Fibroblast of mammary gland (primary cell): ENCODE measurements at places on chromosomes 2 and 18.
A peak's percentile ranks its signal among the peaks of the same experiment; 100 is the strongest.

DNA sequence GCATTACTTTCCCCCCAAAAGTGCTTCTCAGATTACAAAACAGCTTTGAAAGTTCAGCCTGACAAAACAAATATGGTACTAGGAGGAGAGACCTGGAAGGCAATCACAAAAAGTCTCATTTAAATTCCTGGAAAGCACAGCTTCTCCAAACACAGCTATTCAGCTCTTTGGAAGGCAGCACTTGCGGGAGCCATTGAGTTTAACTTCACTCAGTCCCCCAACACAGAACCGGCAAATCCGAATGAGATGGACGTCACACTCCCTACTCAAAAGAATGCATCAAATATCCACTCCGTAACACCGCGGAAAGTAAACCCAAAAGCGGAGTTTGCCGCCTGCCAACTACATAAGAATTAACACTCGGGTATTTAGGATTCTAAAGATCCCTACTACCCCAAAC is 638 bp downstream of the ST6GAL2 start:
- DNase-seq: no peak

DNA sequence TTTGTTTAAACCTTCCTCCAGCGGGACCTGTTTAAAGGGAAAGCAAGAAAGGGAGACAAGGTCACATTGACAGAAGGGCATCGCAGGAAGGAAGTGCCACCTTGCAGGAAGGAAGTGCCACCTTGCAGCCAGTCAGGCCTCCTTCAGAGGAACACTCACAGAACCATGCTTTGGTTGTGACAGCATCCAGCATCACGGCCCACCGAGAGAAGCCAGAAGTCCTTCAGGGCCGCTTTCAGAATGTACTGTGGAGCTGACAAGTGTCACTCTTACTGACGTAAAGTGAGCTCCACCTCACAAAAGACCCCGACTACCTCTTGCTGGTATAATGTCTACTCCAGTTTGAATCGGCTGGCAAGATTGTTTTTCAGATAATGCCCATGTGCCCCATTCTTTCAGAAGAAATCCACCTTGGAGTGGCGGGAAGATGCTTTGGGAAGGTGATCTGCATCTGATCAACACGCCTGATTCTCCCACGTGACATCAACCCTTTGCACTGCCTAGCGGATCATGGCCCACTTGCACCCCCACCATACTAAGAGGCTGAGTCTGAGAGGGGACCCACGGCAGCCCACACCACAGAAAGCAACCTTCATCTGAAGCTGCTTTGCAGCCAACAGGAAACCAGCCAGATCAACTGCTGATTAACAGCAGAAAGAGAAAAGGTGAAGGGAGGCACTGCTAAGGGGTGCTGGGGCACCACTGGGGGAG is 99.8 kb downstream of the UXS1 start:
- no peak for DNase-seq

GRCh38 chr2:11379558-11379957 is 35.1 kb upstream of the ROCK2 start:
- DNase-seq: no peak

DNA sequence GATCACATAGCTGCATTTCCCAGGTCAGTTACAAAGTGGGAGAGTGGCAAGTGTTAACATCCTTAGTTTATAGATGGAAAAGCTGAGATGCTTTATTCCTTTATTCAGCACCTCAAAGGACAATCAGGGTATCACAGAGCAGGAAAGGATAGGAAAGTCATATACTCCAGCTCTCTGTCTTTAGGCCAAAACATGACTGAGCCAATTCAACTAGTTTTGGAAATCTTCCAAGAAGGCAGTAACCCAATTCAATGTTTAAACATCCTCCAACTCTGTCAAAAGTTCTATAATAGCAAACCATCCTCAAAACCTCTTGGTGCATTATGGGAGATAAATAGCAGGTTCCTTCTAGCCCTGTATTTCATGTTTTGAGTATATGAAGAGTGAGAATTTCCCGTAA is 25.2 kb downstream of the CASP8 start:
- no peak for DNase-seq

- peak; percentile 57 for DNase-seq
Observed at GRCh38 chr2:57497489-57498096, 549.0 kb upstream of the VRK2 start.

GRCh38 chr2:113777371-113777770 is 20.9 kb upstream of the SLC35F5 start:
- DNase-seq: no peak

DNA sequence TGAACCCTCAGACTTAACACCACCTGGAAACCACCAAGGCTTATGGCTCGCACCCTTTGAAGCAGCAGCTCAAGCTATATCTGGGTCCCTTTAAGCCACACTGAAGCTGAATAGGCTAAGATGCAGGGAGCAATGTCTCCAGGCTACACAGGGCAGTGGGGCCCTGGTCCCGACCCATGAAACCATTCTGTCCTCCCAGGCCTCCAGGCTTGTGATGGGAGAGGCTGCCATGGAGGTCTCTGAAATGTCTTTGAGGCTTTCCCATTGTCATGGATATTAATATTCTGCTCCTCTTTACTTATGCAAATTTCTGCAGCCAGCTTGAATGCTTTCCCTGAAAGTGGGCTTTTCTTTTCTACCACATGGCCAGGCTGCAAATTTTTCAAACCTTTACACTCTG is 608.7 kb downstream of the CNTNAP5 start:
- DNase-seq: no peak

DNA sequence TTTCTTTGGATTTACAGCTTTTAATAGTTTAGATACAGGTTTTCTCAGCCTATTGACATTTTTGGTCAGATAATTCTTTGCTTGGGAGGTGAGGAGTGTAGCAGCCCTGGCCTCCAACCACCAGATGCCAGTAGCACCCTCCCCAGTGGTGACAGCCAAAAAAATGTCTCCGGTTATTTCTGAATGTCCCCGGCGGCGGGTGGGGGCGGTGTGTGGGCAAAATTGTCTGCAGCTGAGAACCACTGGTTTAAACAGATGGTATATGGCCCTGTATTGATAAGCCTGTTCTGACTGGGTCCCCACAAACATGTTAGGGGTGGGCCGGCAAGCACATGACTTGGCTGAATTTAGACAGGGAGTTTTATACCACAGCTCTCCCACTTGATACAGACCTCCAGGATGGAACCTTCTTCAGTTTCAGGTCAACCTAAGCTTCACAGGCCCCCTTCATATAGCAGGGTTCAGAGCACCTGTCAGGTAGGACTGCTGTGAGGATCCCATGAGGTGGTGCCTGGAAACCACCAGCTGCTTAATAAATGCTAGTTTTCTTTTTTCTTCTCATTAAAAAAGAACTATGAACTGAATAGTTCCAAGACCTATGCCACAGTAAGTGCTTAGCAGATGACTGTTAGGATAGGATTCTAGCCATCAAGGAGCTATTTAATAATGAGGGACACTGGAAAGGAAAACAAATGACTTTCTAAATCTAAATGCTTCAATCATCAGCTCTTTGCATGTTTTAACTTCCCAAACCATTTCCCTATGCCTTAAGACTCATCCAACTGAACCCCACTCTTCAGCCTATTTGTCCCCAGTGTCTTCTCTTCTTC is 18.1 kb downstream of the LPIN2 start:
- DNase-seq: no peak

DNA sequence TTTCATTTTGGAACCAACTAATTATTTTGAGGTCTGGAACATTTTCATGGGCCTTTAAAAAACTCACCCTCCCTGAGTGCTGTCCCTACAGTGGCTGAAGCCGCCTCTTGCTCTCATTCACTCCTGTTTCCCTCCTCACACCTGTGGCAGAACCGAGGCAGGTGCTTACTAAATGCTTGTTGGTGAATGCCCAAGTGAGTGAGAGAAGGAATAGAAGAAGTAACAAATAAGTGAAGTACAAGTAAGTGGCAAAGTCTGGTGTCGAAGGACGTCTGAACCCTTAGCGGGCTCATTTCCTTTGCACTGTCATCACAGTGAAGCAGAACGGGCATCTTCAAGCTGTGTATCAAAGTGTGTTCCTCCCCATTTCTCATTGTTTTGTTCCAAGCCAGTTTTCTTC is 135.2 kb downstream of the RHBDD1 start:
- DNase-seq: no peak

DNA sequence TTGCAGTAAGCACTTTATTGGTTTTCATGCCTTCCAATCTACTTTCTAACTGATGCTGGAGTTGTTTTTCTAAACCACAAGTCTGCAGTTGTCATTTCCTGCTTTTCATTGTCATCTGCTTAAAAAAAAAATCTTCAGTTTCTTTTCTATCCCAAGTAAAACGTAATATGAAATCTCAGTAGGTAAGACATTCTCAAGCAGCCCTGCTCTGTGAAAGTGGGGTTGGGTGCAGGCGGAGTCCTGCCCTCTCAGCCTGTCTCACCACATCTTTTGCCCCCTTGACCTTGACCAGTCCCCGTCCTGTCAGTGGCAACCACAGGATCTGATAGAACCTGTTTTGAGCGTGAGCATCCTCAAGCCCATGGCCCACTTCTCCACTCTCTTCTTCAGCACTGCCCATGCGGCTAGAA is 80.0 kb upstream of the CPO start:
- no peak for DNase-seq

DNA sequence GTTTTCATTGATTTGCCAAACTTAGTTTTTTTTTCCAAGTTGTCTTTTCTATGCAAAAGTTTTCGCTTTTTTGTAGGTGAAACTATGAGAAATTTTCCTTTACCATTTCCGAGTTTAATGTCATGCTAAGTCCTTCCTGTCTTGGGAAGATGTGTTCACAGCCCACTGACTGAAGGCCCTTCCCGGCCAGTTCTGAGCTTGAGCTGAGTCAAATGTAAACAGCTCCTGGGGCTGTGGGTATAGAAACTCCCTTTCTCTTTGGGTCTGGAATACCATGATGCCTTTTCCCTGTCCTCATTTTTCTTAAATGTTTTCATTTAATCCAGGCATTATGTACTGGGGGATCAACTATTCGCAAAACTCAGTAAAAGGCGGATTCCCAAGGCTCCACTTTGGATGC is 69.8 kb upstream of the IL1R1 start:
- peak; percentile 55 for DNase-seq
